ENCODE measurements at places on chromosomes 12 and 14.
A peak's percentile ranks its signal among the peaks of the same experiment; 100 is the strongest.

GRCh38 chr12:7131502-7131866 lies 1.3 kb downstream of the CLSTN3 start:
- no peak for DNase-seq

- DNase-seq, result no peak
These were observed 1.4 kb downstream of the LRTM2 start for GRCh38 chr12:1821805-1822204.

- DNase-seq, result no peak
These were observed 45.6 kb downstream of the EFCAB11 start for GRCh38 chr14:89908712-89909450.

- DNase-seq, result no peak
These were observed 159.8 kb downstream of the CPNE8 start for GRCh38 chr12:38745601-38746000.

GRCh38 chr12:48924617-48925303 lies 532 bp downstream of the FKBP11 start:
- DNase-seq, result peak; percentile 33

DNA sequence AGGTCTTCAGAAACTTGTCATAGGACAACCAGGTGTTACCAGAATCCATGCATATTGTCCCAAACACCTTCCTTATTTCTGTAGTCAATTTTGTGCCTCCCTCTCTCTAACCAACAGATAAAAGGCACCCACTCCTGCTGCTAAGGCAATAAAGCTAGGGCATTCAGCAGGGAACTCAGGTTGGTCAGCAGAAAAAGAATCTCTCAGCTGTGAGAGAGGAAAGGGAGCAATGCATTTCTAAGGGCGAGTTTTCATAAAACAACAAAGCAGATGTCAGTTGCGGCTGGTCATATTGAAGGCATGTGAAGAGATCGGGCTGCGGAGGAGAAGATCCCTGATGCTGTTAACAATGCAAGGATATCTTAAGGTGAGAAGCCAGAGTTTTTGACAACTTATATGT lies 7.4 kb upstream of the POU6F1 start:
- DNase-seq, result no peak

DNA sequence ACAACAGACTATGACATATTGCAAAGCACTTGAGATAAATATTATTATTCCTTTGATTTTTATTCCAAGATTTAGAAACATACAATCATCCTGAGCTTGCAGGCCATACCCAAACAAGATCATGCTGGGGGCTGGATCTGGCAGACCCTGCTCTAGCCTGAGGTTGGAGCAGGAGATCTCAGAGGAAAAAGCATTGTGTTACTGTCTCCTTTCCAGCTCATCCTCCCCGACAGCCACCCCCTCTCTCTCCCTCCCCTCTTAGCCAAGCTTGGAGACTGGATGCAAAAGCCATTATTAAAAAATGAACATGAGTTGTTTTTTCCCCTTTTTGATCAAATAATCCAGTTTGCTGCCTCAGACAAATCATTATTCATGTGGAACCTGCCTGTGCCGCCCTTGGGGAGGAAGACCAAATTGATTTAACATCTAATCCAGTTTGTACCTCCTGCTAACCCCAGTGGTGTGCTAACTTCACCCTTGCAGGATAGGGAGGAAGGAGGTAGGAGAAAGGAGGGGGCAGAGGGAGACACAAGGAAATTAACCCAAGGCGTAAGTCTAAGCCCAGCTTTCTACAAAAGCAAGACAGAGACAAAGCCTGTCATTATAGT lies 565.8 kb upstream of the TBX3 start:
- no peak for DNase-seq

- peak; percentile 50 for DNase-seq
These were observed 88.1 kb upstream of the CPSF6 start for GRCh38 chr12:69151254-69151764.
